ENCODE measurements at places on chromosomes 1 and 21.
A peak's percentile ranks its signal among the peaks of the same experiment; 100 is the strongest.

DNA sequence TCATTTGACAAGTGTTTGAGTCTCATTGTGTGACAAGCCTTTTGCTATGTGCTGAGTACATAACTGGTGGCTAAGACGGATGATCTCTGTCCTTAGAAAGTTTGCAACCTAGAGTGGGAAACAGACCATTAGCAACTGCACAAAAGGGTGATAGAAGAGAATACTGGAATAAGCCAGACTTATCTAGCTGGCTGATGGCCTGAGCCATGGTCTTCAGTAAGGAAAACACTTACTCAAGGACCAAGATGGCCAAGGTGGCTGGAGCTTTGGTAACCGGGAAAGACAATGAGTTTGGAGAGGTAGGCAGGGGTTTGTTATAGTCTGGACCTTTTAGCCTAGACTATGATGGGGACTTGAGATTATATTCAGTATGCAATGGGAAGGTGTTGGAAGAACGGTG is 1.6 kb upstream of the TAF12 start:
- DNase-seq = no peak

- DNase-seq = no peak
Observed at GRCh38 chr1:107748531-107748930, 216.4 kb downstream of the VAV3 start.

- no peak for DNase-seq
Observed at GRCh38 chr1:185880330-185880729, 146.1 kb downstream of the HMCN1 start.

DNA sequence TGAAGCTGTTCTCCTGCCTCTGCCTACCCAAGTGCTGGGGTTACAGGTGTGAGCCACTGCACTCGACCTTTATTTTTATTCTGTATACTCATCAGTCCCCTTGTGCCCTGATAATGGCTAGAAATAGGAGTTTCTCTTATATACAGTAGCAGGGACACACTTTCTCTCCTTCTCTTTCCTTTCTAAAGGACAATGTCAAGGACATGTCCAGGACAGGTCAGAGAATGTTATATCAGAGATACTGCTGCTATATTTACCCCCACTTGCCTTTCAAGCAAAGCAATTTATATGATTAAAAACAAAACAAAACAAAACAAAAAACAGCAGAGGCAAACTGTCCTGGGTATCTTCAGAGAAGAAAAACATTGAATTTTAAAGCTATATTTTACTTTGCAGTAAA is 43.2 kb upstream of the LRIG2 start:
- no peak for DNase-seq

DNA sequence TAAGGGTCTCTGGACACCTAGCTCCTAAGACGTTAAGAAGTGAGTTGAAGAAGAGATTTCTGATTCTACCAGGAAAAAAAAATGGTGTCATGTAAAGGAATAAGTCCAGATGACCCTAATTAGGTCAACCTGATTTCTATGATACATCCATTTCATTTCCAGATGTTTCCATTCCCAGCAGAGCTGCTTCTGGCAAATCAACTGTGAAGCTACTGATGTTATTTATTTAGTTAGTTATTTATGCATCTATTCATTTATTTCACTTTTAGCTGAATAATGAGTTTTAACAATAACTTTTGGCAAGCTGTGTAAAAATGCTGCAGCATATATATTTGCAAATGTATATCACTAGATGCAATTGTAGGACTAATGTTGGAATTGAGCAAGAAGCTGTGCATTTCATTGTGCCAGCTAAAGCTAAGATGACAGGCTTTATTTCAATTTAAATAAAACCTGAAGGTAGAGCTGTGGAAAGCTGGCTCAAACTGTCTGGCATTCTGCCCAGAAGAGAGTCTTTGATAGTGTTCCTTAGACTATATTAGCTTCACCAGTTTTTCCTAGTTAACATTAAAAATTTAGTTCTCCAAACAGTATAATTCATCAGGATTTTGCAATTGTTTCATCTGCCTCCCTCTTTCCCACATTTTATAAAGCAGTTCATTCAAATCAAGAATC is 1164.4 kb upstream of the ADGRL4 start:
- no peak for DNase-seq

- no peak for DNase-seq
Observed at GRCh38 chr21:41137889-41138288, 30.1 kb upstream of the BACE2 start.

- no peak for DNase-seq
Observed at GRCh38 chr1:223780318-223780717, 65.4 kb downstream of the TP53BP2 start.

- DNase-seq = no peak
Observed at GRCh38 chr1:203103216-203103615, 17.4 kb upstream of the MYOG start.

DNA sequence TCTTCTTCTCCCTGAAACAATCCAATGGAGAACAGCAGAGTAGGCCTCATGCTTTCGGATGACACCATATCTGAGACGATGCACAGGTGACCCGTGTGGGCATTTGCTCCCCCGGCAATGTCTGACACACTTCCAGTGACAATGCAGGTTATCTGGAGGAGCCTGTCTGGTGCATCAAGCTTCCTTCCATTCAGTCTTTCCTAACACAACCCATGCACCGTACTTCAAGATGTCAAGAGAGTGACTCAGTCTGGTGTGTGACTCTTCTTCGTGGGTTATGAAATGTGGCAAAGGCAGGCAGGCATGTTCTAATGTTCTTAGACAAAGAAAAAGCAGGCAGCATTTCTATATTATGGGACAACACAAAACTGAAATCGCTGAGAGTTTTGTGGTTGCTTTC is 159.1 kb downstream of the EDEM3 start:
- no peak for DNase-seq

- DNase-seq = no peak
Observed at GRCh38 chr21:23067672-23068071, 2069.5 kb downstream of the NCAM2 start.

DNA sequence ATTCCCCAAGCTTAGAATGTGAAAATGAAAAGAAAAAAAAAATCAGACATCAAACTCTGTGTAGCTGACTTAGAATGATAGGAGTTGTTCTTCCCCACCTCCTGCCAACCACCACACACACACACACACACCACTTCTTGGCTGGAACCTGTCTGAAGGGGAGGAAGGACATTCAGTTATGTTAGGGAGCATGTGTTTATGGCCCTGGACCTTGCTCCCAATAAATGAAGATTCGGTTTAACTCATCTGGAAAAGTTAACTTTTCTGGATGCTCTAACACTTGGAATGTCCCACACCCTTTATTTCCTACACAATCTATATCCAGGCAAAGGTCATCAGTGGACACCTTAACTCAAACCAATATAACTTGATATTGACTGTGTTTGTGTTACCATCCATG is 112.4 kb downstream of the DAB1 start:
- DNase-seq = no peak

DNA sequence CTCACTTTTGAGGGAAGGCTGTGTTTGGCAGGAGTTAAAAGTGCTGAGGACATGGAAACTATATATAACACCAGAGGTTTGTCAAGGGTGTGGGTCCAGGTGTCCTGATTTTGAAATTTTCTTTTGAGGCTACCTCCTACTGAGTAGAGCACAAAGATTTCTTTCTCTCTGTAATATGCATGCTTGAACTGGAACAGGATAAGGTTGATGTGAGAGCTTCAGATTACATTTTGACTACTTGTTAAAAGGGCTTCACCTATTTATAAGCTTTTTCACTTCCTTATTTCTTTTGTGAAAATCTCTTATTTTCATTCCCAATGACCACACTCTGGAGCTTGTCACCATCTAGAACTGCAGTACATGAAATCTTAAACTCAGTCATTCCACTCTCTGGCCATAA is 59.8 kb upstream of the PLA2G4A start:
- DNase-seq = no peak

DNA sequence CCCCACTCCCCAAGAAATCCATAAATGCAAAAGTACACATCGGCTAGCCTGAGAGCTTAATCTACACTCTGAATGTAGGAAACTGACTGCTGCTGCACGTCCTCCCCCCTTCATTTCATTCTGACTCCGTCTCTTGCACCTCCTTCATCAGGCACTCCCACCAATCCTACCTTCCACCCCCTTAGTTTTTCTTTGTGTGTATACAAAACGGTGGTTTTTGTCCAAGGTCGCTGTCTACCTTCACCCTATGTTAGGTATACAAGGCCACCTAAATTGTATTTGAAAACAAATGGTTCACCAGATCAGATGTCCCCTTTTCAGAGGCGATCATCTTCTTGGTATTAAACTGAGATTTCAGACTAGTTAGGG is 1.9 kb downstream of the WDR26 start:
- no peak for DNase-seq

GRCh38 chr1:211347077-211347844 is 20.6 kb downstream of the TRAF5 start:
- no peak for DNase-seq

GRCh38 chr1:64917328-64917861 is 49.0 kb downstream of the JAK1 start:
- peak; percentile 85 for DNase-seq

GRCh38 chr1:30416221-30416820 is 307.1 kb downstream of the MATN1 start:
- DNase-seq = no peak

DNA sequence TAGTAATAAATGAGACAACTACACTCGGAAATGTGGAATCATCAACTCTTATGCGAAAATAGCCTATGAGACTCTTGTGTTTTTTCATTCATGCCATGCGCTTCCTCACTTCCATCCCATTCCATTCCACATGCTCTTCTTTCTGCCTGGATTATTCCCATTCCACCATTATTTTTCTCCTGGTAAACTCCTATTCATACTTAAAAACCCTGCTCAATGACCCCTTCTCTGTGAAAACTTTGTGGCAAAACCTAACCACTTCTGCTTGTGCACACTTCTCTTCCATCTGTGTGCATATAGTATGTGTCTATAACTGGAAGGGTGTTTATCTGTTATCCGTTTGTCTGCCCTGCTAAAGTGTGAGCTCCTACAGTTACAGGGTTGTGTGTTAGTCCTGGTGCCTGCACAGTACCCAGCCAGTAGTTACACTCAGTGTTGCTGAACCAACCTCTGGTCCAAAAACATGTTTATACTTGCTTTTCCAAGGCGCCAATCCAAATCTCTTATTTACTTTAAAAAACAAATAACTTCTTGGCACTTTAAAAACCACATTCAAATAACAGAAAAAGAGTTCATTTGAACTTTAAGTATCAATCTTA is 10.7 kb downstream of the EPHX1 start:
- DNase-seq = no peak

- DNase-seq = no peak
Observed at GRCh38 chr1:108598340-108598739, 38.4 kb downstream of the EEIG2 start.

GRCh38 chr1:244735876-244736561 is 83.1 kb downstream of the DESI2 start:
- no peak for DNase-seq

- no peak for DNase-seq
Observed at GRCh38 chr1:178725466-178726086, 532 bp downstream of the RALGPS2 start.

- no peak for DNase-seq
Observed at GRCh38 chr1:2855206-2856065, 53.9 kb upstream of the TTC34 start.

- DNase-seq = no peak
Observed at GRCh38 chr21:20377250-20377649, 621.0 kb upstream of the NCAM2 start.

DNA sequence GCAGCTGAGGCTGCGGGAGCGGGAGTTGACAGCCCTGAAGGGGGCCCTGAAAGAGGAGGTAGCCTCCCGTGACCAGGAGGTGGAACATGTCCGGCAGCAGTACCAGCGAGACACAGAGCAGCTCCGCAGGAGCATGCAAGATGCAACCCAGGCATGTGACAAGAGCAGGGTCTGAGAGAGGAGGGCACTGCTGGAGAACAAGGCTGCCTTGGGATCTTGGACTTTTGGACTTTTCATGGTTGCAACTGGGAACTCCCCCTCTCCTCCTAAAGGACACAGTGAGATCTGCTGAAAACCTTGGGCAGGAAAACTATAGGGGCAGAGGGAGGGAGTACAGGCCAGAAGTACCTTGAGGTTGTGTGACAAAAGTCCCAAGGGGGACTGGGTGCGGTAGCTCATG is 13.5 kb downstream of the CGN start:
- no peak for DNase-seq

DNA sequence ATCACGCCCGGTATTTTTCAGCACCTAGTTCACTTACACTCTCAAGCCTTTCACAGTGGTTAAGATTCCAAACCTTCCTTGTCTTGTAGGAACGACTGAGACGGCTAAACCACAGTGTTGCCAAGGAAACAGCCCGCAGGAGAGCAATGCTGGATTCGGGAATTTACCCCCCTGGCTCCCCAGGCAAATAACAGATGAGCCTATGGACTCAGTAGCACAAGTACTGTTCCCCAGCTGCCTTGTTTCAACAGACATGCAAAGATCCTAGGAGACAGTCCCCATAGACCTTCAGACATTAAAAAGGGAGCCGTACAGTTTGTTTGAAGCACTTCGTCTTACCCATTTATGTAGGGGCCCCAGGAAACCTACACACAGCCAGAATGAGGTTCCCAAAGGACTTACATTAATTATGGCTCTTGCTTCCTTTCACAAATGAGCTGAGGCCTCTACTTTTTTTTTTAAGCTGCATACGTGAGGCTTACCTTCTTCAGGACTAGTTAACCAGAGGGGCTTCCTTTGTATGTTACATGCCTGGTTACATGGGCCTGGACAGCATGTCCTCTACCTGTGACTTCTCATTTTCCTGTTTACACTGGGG is 2.7 kb downstream of the SNAPIN start:
- no peak for DNase-seq

DNA sequence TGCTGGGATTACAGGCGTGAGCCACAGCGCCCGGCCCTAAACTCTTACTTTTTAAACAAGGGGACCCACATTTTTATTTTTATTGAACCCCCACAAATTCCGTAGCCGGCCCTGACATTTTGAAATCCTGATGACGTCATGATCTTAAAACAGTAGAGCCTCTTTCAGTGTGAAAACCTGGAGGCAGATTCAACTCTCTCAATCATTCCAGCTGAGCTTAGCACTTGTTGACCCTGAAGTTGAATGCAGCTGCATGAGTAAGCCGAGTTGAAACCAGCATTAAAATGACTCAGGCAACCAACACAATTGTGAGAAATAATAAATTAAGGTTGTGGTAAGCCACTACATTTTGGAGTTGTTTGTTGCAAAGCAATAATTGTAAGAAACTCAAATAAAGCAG is 93.9 kb upstream of the ADGRL4 start:
- DNase-seq = no peak

- DNase-seq = no peak
Observed at GRCh38 chr1:15958111-15958510, 17.8 kb downstream of the ZBTB17 start.

DNA sequence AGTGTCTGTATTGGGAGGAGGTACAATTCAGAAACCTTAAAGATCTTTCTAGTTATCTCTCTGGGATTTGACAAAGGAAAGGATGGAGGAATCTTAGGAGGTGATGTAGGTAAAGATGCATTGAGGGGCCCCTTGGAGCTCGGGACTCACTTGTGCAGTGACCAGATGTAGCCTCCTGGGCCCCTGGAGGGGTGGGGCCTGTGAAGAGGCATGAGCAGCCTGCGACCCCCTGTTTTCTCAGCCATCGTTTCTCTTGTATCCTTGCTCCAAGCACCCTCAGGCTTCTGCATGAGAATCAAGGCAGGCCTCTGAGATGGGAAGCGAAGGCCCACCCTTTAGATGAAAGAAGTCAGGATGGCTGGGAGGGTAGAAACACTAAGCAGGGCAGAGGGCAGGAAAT is 39.6 kb downstream of the LGR6 start:
- no peak for DNase-seq

GRCh38 chr1:71634159-71634558 is 553.3 kb upstream of the ZRANB2 start:
- no peak for DNase-seq

- DNase-seq = peak; percentile 15
Observed at GRCh38 chr1:53860967-53861411, 22.9 kb upstream of the NDC1 start.

All from pulmonary artery endothelial cell (primary cell).